ENCODE measurements at places on chromosomes 3 and 15.

GRCh38 chr3:190692256-190692655, 170.2 kb downstream of the GMNC start:
- no peak for DNase-seq

GRCh38 chr3:125072301-125072700, 16.5 kb upstream of the HEG1 start:
- DNase-seq = no peak

DNA sequence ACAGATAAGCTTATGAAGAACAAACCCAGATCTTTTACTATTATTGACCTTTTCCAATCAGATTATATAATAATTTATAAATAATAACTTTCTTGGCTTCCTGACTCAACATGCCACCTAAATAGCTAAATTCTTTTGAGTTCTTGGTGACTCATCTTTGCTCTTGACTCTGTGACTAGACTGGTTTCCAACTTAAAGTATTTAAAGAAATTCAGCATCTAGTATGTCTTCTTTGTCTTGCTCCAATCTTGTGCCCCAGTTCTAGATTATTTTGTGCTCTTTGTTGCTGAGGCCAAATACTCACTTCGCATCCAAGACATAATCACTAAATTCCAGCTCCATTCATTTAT, 483.2 kb upstream of the TBL1XR1 start:
- no peak for DNase-seq

GRCh38 chr3:10493202-10493589, 12.2 kb downstream of the ATP2B2 start:
- DNase-seq = no peak

DNA sequence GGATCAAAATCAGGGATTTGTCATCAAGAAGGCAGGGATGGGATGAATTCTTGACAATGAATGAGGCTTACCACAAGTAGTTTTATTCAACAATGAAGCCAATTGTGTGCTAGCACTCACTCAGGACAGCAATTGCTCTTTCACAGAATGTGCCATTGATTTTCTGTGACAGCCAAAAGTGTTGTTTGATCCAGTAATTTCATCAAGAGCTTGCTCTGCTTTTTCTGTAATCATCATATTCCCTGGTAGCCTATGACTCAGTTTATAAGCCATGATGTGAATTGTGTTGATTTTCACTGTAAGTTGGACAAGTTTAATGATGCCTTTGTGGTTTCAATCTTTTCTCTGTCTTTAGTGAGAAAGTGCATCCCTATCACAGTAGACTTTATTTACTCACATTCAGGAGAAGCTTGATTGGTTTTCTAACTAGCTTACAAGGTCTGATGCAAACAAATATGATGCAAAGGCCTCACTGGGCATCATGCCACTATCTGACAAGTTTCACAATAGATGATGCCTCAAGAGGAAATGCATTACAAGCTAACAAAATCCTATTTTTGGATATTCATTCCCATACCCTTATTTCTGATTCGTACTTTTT, 13.6 kb upstream of the CSRNP1 start:
- DNase-seq = no peak

DNA sequence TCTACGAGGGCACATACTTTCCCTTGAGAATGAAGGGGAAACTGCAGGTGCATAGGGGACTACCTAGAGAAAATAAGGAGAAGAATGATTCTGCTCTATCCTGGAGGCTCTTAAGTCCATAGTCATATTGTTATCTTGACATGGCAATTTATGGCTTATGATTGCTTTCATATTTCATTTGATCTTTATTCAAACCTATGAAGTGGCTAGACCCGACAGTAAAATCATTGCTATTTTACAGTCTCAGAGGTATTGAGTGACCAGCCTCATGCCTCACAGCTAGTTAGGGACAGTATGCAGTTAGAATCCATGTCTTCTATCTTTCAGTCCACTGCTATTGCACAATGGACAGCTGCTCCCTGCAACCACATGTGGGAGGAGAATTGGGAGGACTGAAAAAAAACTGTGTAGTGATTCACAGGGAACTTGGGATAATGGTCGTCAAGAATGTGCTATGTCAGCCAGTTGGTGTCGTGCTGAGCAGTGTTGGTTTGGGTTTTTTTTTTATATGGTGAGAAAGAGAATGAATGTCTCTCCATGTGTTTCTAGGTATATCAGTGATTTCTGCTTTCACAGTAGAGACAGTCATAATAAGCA, 63.2 kb upstream of the SPPL2A start:
- DNase-seq = no peak

- no peak for DNase-seq
Observed at GRCh38 chr15:31104003-31104402, 2.5 kb upstream of the TRPM1 start.

DNA sequence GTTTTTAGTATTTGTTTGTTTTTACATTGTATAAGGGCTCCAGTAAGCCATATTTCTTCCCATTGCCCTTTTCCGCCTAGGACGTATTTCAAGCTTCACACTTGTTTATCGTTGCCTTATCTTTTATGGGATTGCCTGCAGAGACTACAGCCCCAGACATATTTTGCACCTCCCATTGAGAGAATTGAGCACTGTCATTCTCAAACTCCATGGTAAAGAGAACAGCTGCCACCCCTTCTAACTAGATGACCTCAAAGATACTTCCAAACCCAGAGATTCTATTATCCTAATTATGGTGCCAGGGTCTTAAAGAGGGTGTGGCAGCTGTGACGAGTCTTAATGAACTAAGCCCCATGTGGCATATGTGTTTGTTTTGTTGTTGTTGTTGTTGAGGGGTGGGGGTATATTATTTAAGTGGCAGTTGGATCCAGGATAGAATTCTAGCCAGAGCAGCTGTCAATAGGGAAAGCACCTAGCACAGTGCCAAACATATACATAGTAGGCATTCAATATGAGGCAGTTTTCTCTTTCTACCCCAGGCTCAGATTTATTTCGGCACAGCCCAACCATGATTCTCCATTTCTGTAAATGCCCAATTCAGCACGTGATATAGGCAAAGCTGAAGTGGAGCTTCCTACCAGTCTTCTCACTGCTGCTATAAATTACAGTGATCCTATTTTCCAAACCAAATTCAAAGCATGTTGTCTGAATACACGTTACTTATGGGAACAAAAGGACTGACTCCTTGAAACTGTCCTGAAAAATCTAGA, 932 bp upstream of the TP53BP1 start:
- no peak for DNase-seq

- no peak for DNase-seq
Observed at GRCh38 chr3:133548090-133548489, 25.4 kb upstream of the CDV3 start.

GRCh38 chr3:16330351-16330750, 65.3 kb downstream of the OXNAD1 start:
- DNase-seq = no peak

GRCh38 chr3:137335478-137335877, 377.7 kb downstream of the IL20RB start:
- no peak for DNase-seq

DNA sequence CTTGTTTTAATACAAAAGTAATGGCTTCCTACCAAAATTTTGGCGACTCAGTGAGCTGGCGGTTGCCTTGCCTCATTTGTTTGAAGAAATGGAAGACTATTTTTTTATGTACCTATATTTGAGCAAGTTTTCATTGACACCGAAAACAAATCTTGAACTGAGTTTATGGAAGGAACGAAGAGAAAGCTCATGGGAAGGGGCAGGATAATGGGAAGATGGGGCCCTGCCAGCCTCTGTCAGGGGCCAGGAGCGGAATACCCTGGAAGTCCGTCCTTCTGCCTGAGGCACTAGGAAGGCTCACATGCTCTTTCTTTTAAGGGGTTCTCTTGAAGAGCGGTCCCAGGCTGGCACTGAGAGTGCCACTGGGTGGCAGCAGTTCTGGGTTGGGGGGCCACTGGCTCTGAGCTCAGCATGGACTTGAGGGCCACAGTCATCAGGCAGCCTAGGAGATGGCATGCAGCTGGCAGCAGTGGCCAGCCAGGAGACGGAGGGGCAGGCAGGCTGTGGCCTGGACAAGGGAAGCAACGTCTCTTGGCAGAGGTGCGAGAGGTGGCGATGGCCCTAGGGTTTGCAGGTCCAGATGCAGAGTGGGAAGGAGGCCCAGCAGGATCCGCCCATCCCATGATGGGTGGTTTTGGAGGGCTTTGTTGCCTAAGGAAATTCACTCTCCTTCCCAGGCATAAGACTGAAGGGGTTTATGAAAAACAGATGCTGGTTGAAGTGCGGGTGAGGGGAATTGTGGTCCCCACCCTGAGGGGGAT, 41.6 kb downstream of the ISG20 start:
- no peak for DNase-seq

- no peak for DNase-seq
Observed at GRCh38 chr15:40493089-40493840, 22.5 kb downstream of the CHST14 start.

DNA sequence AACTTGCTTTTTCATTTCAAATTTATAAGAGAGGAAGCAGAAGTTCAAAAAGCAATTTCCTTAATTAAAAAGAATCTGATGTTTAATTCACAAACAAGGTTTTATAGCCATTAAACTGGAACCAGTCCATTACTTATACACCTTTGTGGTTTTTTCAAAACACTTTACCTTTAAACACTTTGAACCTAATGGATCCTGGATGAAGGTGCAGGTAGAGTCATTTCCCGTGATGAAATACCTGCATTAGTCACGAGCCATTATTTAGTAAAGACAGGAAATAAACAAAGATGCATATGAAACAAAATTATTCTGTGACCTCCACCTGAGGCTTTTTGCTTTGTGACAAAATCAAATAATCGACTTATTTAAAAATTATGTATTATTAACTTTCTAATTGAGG, 341.7 kb upstream of the UBE2E2 start:
- DNase-seq = no peak

GRCh38 chr15:72732516-72732915, 46.5 kb downstream of the BBS4 start:
- DNase-seq = no peak

GRCh38 chr3:58484045-58484721, 7.7 kb upstream of the KCTD6 start:
- DNase-seq = no peak

- DNase-seq = no peak
Observed at GRCh38 chr3:159624616-159625015, 364.0 kb upstream of the IL12A start.

DNA sequence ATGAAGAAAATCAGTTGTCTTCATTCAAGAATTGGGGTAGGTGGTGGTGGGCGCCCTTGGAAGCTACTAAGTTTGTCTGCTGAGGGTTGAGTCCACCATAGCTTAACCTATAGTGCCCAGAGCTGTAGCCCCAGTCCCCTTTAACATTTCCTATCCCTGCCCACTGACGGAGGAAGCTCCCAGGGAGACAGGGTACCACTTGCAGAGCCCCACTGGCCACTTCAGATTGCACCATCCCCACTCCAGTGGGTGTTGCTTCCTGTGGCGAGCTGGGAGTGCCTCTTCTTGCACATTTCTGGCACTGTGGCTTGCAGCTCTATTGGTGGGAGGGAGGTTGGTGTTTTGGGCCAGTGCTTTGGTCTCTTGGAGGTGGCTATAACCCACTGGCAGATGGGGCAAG, 2.7 kb downstream of the PXYLP1 start:
- DNase-seq = no peak

- DNase-seq = no peak
Observed at GRCh38 chr3:135990903-135991302, 25.4 kb downstream of the PPP2R3A start.

DNA sequence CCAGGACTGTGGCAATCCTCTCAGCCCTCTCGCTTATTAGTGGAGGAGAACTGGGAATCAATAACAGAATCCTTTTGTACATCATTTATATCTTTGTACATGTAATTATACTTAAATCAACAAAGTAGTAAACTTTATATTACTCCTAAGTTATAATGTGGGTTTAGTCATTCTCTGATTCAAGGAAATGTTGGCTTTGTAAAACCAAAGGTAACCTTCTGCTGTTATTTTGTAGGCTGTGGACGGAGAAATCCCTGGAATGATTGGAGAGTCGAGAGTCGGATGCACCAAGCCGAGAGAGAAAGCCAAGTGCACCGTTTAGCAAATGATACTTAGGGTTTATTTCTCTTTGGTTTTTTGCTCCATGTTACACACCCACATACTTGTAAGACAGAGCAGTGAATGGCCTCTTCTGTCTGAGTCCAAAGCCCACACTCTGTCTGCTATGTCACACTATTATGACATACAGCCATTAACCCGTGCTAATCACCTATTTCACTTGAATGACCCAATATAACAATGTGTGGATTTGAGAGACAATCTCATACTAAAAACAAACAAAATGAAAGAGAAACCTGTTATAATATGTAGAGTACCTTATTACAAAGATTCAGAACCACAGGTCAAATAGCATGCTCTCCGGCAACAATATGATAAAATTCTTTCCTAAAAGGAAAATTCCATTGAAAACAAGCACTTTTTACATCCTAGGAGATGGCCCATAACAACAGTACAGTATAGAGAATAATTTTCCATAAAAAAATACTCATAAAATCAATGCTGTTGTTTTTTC, 72.2 kb downstream of the MECOM start:
- DNase-seq = peak; percentile 50

DNA sequence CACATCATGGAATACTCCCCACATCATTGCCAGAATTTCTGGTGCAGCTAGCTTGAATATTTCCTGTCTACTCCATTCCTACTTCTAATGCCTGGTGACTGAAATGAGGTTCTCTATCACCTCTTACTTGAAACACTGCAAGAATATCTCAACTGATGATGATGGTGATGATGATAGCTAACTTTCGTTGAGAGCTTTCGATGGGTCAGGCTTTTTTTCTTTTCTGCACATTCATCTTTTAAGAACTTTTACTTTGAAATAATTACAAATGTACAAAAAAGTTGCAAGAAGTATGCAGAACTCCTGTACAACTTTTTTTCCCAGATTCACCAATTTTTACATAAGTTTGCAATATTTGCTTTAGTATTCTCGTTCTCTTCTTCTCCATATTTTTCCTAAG, 233.5 kb downstream of the MEIS2 start:
- DNase-seq = no peak

GRCh38 chr3:177196456-177197040, 734 bp downstream of the TBL1XR1 start:
- peak; percentile 73 for DNase-seq

GRCh38 chr3:144197582-144197981, 226.0 kb downstream of the DIPK2A start:
- no peak for DNase-seq

- DNase-seq = no peak
Observed at GRCh38 chr15:34708422-34708821, 46.4 kb downstream of the GJD2 start.

DNA sequence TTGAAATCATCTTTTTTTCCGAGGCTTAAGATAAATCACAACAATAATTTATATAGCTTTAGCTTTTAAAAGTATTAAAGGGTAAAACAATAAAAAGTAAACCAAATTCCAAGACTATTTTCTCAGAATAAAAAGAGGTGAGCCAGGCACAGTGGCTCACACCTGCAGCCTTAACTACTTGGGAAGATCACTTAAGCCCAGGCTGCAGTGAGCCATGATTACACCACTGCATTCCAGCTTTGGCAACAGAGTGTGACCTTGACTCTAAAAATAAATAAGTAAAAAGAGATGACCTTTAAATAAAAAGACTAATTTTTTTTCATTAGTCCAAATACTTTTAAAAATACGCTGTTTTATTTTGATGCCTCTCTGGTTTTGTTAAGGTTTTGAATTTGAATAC, 54.4 kb downstream of the C3orf80 start:
- no peak for DNase-seq

- DNase-seq = no peak
Observed at GRCh38 chr15:51536965-51537574, 85.5 kb downstream of the DMXL2 start.

- DNase-seq = no peak
Observed at GRCh38 chr3:101941318-101942040, 92.2 kb downstream of the NFKBIZ start.

- DNase-seq = no peak
Observed at GRCh38 chr3:151687076-151687475, 46.7 kb upstream of the AADACL2 start.

GRCh38 chr3:178475062-178475461, 61.2 kb upstream of the KCNMB2 start:
- no peak for DNase-seq

Measured in Peyer's patch (tissue), 4 donors.